ENCODE measurements at places on chromosomes 4 and X.

GRCh38 chr4:72846280-72847111 is 223.0 kb downstream of the COX18 start:
- DNase-seq = no peak

- no peak for DNase-seq
Measured at GRCh38 chr4:37836838-37837440, 10.5 kb downstream of the PGM2 start.

DNA sequence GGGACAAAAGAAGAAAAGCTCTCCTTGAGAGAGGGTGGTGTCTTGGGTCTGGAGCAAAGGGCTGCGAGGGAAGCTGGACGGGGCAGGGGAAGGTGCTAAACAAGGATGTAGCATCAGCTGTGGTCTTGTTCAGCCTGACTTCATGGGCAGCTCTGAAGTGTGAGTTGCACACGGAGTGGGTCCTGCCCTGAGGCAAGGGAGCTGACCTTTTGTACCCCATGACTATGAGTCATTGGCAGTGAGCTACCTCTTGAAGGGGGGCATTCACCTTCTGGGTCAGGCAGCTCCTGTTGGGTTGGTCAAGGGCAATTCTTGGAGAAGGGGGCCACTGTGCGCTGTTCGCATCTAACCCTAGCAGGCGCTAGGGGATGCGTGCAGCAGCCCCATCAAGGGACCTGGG is 151.8 kb downstream of the SMIM20 start:
- no peak for DNase-seq

- no peak for DNase-seq
Measured at GRCh38 chrX:15758140-15758539, 20.1 kb downstream of the CA5B start.

DNA sequence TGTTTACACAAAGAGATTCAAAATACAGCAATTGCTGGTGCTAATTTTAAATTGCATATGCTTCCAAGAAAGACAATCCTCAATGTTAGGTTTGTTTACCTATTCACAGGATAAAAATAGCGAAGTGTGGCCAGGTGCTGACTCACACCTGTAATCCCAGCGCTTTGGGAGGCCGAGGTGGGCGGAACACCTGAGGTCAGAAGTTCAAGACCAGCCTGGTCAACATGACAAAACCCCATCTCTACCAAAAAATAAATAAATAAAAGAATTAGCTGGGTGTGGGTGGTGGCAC is 77.7 kb downstream of the OPHN1 start:
- no peak for DNase-seq

GRCh38 chrX:42025861-42026260 is 102.5 kb upstream of the CASK start:
- no peak for DNase-seq

DNA sequence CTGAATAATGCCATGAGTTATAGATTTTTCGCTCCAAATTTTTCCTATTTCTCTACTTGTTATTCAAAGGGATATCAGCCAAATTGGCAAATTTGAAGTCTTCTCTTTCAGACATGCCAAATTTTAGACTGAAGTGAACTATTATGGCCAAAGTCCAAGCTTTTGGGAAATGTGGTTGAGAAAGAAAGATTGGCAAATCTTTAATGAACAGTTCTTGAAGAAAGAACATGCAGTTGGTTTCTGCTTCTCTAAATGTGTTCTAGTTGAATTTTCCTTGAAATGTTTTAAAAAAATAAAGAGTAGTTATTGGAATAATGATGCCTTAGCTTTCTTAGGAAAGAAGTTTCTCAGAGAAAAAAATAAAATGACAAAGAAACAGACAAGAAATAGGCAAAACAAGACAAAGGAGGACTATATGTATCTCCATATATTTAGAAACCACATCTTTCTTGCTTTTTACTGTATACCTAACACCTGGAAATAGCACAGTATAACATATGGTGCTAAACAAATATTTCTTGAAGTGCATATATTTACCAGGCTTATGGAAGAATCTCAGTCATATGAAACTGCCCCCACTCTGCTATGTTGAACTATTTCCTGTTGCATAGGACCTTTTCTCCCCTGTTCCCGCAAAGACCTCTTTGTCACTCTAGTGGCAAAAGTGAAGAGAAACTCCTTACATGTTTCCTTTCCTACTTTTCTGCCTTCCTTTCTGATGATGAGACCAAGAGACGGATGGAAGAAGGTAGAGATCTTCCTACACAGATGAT is 250.0 kb downstream of the ARHGAP24 start:
- DNase-seq = no peak

DNA sequence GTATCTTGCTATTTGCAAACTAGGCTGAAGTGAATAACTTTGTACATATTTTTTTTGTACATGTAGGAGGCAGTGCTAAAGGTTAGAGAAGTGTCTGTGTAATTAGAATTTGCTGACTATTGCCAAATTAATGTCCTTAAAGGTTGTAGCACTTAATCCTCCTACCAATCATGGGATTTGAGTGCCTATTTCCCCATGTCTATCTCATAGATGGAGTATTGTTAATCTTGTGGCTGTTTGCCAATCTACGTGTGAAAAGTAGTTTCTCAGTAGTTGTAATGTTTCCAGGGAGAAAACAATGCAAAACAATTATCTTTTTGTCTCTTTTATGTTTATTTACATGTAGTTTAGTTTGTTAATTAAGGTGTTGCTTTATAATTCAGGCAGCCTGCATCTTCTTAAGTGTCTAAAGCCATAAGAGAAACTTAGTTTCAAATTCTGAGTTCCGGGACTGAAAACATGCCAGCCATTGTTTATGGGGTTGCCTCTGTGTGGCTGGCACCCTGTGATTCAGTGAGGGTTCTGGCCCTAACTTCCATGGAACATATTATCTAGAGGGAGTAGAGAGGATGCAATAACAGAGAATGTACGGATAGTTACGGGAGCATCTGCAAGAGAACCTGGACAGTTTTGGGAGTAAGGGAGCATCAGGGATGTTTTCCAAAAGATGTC is 142.4 kb downstream of the KLHL8 start:
- no peak for DNase-seq

- DNase-seq = no peak
Measured at GRCh38 chr4:98851806-98852205, 77.1 kb downstream of the EIF4E start.

DNA sequence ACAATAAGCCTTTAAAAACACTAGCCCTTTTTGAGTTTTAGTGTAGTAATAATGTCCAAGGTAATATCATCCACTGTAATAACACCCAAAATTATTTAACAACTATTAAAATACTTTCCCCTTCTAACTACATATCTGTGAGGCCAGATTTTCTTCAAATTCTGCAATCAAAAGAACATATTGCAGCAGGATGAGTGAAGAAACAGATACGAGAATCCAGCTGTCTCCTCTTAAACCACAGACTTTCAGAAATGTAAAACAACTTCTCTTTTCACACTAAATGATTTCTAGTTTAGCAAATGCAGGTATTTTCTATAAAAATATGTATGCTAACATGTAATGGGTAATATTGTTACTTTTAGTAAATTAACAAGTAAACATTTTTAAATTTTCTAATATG is 148.9 kb downstream of the PRDM5 start:
- no peak for DNase-seq

DNA sequence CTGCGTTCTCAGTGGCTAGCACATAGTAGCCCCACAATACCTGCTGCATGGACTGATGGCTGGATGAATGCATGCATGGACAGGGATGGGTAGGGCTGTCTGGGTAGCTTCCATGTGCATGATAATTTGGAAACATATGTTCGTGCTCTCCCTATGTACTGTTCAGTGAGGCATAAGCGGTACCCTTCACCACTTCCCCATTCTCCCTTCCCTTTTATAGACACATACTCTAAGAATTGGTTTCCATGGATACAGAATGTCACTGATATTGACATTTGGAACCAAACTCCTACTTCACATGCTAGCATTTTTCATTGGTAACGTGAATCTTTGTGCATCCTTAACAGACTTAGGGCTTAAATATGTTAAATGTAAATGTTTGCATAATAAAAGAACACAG is 20.4 kb downstream of the USP46 start:
- DNase-seq = no peak

- peak; percentile 13 for DNase-seq
Measured at GRCh38 chr4:3250438-3250955, 1.5 kb downstream of the MSANTD1 start.

GRCh38 chr4:63459329-63459728 is 949.9 kb downstream of the TECRL start:
- no peak for DNase-seq

DNA sequence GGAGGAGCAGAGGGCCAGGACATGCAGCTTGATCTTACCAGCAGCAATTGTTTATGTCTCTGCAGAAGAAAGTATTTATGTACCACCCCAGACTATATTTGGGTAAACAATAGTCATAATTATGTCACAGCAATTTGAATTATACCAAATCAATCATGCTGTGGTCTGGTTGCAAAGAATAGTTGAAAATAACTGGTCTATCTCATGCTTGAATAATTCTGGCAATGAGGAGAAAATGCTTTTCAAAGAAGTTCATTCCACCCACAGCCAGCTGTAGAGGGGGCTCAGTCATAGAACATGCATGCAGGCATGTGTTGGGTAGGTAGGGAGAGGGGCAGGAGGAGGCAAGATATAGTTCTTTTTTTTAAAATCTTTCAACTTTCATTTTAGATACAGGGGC is 399.2 kb downstream of the IL15 start:
- no peak for DNase-seq

- DNase-seq = no peak
Measured at GRCh38 chr4:168019019-168019651, 73.2 kb upstream of the ANXA10 start.

DNA sequence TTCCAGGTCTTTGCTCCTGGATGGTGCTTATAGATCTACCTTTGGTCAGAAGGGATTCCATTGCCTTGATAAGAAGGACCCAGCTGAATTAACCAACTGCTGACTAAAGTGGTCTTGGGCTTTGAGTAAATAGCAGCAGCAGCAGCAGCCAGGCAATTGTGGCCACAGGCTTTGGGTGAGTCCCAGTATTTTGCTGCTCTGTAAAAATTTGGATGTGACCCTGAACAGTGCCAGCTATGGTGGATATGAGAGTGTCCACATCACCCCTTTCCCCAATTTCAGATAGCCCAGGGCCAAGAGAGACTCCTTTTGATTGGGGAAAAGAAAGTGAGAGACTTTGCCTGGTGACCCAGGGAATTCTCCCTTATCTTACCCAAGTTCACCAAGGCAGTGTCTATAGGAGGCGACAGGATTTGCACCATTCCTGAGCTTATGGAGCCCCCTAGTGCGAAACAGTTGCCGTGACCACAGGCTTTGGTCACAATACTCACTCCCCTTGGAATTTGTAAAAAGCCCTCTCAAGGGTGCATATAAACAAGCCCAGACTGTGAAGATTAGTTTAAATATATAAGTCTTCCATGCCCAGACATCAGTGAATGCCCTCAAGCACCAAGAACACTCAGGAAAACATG is 518.0 kb downstream of the TMA16 start:
- no peak for DNase-seq

GRCh38 chr4:83947830-83948193 is 411.9 kb downstream of the GPAT3 start:
- DNase-seq = no peak

- DNase-seq = no peak
Measured at GRCh38 chrX:132631579-132632232, 142.9 kb upstream of the MBNL3 start.

GRCh38 chr4:22661443-22661842 is 31.3 kb upstream of the GBA3 start:
- no peak for DNase-seq

DNA sequence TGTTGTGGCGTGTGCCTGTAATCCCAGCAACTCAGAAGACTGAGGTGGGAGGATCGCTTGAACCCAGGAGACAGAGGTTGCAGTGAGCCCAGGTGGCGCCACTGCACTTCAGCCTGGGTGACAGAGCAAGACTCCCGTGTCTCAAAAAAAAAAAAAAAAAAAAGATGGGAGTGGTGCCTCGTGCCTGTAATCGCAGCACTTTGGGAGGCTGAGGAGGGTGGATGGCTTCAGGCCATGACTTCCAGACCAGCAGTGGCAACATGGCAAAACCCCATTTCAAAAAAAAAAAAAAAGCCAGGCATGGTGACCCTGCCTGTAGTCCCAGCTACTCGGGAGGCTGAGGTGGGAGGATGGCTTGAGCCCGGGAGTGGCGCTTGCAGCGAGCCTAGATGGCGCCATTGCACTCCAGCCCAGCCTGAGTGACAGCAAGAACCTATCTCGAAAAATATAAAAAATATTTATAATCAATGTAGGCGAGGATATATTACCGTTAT is 27.0 kb downstream of the EIF2S3 start:
- DNase-seq = peak; percentile 46

DNA sequence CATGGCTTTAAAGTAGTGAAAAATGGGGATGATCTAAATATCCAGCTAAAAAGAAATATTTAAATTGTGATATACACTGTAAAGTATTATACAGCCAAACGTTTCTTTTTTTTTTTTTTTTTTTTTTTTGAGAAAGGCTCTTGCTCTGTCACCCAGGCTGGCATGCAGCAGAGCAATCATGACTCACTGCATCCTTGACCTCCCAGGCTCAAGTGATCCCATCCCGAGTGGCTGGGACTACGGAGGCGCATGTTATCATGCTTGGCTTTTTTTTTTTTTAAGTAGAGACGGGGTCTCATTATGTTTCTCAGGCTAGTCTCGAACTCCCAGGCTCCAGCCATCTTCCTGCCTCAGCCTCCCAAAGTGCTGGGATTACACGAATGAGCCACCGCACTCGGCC is 17.1 kb downstream of the SMIM14 start:
- DNase-seq = peak; percentile 73

GRCh38 chrX:29555465-29556091 is 659.8 kb upstream of the MAGEB2 start:
- no peak for DNase-seq

GRCh38 chrX:69951753-69952152 is 98.0 kb downstream of the AWAT2 start:
- no peak for DNase-seq

- DNase-seq = no peak
Measured at GRCh38 chr4:141668200-141668910, 32.0 kb downstream of the IL15 start.

- DNase-seq = no peak
Measured at GRCh38 chr4:143215873-143216272, 31.2 kb downstream of the USP38 start.

DNA sequence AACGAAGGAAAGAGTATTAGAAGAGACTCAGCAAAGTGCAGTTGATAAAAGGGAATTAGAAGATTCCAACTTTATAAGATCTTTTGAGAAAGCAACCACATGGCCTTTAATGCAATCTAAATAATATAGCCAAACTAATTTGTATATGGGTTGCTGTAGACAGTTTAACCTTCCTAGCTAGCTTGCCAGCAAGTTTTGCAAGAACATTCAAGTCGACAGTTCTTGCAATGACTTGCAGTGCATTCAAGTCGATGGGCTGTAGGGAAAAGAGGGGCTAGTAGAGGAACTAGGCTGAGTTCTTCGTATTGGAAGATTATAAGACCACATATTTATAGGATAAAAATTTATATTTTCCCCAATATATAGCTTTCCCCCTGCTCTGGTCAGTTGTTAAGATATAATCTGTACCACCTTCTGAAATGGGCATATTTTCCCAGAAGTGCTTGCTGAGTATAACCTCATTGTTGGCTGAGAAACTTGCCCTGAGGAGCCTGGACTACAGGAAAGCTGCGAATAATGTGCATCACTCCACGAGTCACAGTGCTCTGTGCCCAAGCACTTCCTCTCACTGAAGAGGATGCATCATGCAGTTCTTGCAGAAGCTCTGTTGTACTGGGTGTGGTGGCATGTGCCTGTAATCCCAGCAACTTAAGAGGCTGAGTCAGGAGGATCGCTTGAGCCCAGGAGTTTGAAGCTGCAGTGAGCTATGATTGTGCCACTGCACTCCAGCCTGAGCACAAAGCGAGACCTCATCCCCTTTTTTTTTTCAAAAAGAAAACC is 56.7 kb downstream of the DOCK11 start:
- DNase-seq = no peak

GRCh38 chr4:186192066-186192612 is 772 bp downstream of the CYP4V2 start:
- DNase-seq = peak; percentile 36
